ENCODE measurements at places on chromosomes 4 and X.
A peak's percentile ranks its signal among the peaks of the same experiment; 100 is the strongest.

DNA sequence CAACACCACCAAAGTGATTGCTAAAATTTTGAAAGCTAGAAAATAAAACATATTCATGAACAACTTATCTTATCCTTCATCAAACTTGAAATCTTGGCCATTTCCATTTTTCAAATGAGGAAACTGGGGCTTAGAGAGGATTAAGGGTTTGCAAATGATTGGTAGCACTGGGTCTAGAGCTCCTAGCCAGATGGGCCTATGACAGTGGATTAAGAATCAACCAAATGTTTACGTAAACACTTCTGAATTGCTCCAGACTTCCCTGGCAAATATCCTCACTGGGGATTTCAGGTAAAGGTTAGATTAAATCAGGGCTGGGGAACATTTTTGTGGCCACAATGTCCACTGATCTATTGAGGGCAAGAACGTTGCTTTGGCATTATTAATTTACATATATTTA lies 241.2 kb downstream of the ANK2 start:
- no peak for DNase-seq
- H3K4me1 ChIP-seq, result no peaks in the 10 kb centered on the region
- no peaks in the 10 kb centered on the region for H3K36me3 ChIP-seq
- no peak overlapping the region for H3K27ac ChIP-seq
- no peak overlapping the region for H3K4me3 ChIP-seq
- H3K27me3 ChIP-seq, result no peaks in the 10 kb centered on the region

- no peaks in the 10 kb centered on the region for H3K4me1 ChIP-seq
- no peak overlapping the region for H3K4me3 ChIP-seq
- H3K27me3 ChIP-seq, result no peaks in the 10 kb centered on the region
- no peak overlapping the region for H3K27ac ChIP-seq
Observed at GRCh38 chr4:81595287-81595686, 123.6 kb upstream of the RASGEF1B start.

GRCh38 chr4:137998666-137999429 lies 243.3 kb downstream of the SLC7A11 start:
- H3K27ac ChIP-seq, result no peak overlapping the region
- H3K4me3 ChIP-seq, result no peak overlapping the region
- no peaks in the 10 kb centered on the region for H3K4me1 ChIP-seq
- H3K27me3 ChIP-seq, result no peaks in the 10 kb centered on the region
- no peak for DNase-seq

GRCh38 chrX:23953908-23954269 lies 46.1 kb downstream of the CXorf58 start:
- H3K27me3 ChIP-seq, result no peaks in the 10 kb centered on the region
- H3K36me3 ChIP-seq, result no peaks in the 10 kb centered on the region

GRCh38 chrX:155056877-155057792 lies 13.8 kb downstream of the CMC4 start:
- no peaks in the 10 kb centered on the region for H3K36me3 ChIP-seq
- no peak overlapping the region for H3K27ac ChIP-seq
- H3K27me3 ChIP-seq, result no peaks in the 10 kb centered on the region
- peak overlapping the region; percentile 8 for H3K4me3 ChIP-seq
- DNase-seq, result peak; percentile 82

DNA sequence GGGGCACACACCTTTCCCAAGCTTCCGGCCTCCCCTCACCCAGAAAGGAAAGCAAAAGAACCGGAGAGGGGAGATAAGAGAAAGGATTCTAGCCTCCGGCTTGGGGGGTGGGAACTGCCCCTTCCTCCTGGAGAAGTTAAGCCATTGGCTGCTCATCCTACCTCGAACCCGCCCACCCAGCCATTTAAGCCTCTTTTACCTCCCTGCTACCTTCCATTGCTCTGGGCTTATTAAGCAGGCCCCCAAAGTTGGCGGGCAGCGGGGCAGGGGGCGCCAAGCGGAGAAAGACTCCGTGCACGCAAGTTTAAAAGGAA lies 2.3 kb downstream of the MAML3 start:
- H3K27me3 ChIP-seq, result no peaks in the 10 kb centered on the region
- peak overlapping the region; percentile 91 for H3K4me3 ChIP-seq
- H3K36me3 ChIP-seq, result no peaks in the 10 kb centered on the region
- no peaks in the 10 kb centered on the region for H3K4me1 ChIP-seq
- peak; percentile 43 for DNase-seq

- H3K36me3 ChIP-seq, result no peaks in the 10 kb centered on the region
- H3K4me1 ChIP-seq, result no peaks in the 10 kb centered on the region
- DNase-seq, result no peak
Observed at GRCh38 chrX:9227276-9227675, 193.3 kb upstream of the FAM9B start.

- no peaks in the 10 kb centered on the region for H3K4me1 ChIP-seq
- no peak for DNase-seq
- H3K4me3 ChIP-seq, result no peak overlapping the region
- H3K27ac ChIP-seq, result no peak overlapping the region
Observed at GRCh38 chrX:45191383-45191782, 9.3 kb downstream of the DIPK2B start.

GRCh38 chrX:23482561-23482960 lies 147.9 kb downstream of the PTCHD1 start:
- DNase-seq, result no peak
- H3K27ac ChIP-seq, result no peak overlapping the region
- H3K27me3 ChIP-seq, result no peaks in the 10 kb centered on the region
- no peaks in the 10 kb centered on the region for H3K4me1 ChIP-seq
- H3K36me3 ChIP-seq, result no peaks in the 10 kb centered on the region

GRCh38 chrX:42237956-42238355 lies 314.6 kb upstream of the CASK start:
- no peak overlapping the region for H3K27ac ChIP-seq
- H3K36me3 ChIP-seq, result no peaks in the 10 kb centered on the region
- no peaks in the 10 kb centered on the region for H3K4me1 ChIP-seq
- no peaks in the 10 kb centered on the region for H3K27me3 ChIP-seq
- no peak for DNase-seq

DNA sequence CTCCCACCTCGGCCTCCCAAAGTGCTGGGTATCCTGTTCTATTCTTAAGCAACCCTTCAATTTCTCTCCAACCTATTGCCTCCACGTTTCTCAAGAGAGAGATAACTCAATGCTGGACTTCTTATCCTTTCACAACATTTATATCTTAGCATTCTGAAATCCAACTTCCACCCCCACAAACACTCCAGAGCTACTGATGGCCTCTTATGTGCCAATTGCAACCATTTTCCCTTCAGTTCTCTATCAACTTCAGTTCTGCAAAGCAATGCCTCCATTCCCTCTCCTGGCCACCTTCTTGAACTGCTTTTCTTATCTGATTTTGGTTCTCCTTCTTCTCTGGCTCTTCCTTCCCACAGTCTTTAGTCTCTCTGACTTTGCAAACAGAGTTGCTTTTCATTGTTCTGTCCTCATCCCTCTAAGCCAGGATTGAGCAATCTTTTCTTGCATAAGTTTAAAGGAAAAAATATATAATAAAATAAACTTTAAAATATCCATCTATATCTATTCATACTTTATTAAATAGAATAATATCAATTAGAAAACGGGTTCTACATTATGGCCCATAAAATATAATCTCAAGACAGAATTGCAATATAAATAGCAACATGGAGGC lies 3.6 kb upstream of the STBD1 start:
- H3K27me3 ChIP-seq, result no peaks in the 10 kb centered on the region
- H3K4me3 ChIP-seq, result no peak overlapping the region
- DNase-seq, result no peak

DNA sequence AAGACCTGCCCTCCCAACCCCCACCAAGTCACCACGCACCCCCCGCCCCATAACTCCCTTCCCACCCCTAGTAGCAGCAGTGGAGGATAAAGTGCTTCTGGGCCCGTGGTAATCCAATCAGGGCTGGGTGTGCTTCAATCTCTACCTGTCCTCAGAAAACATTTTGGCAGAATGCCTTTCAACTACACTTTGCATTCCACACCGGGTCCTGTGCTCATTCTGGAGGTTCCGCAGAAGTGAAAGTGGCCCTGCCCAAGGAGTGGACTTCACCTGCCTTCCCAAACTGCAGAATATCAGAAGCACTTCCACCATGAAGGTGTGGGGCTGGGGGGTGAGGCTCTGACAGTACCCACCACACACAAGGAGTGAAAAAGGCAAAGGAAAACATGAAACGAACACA lies 322.3 kb downstream of the DHX15 start:
- no peaks in the 10 kb centered on the region for H3K36me3 ChIP-seq
- no peaks in the 10 kb centered on the region for H3K27me3 ChIP-seq
- no peak for DNase-seq
- H3K4me1 ChIP-seq, result no peaks in the 10 kb centered on the region

DNA sequence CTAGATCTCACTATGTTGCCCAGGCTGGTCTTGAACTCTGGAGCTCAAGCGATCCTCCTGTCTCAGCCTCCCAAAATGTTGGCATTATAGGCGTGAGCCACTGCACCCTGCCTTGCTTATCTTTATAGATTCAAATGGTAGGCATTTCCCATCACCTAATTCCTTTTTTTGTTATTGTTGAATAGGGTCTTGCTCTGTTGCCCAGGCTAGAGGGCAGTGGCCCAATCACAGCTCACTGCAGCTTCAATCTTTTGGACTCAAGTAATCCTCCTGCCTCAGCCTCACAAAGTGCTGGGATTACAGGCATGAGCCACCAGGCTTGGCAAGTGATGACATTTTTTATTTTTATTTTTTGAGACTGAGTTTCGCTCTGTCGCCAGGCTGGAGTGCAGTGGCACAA lies 16.7 kb upstream of the WDR45 start:
- DNase-seq, result no peak
- no peak overlapping the region for H3K27ac ChIP-seq
- H3K4me1 ChIP-seq, result no peaks in the 10 kb centered on the region

GRCh38 chrX:37746218-37746941 lies 33.5 kb upstream of the CYBB start:
- H3K4me1 ChIP-seq, result no peaks in the 10 kb centered on the region
- H3K36me3 ChIP-seq, result no peaks in the 10 kb centered on the region
- no peak overlapping the region for H3K27ac ChIP-seq
- DNase-seq, result no peak
- no peaks in the 10 kb centered on the region for H3K27me3 ChIP-seq

GRCh38 chr4:176207839-176208238 lies 12.5 kb upstream of the SPATA4 start:
- DNase-seq, result no peak
- no peaks in the 10 kb centered on the region for H3K36me3 ChIP-seq
- H3K4me1 ChIP-seq, result no peaks in the 10 kb centered on the region
- no peak overlapping the region for H3K4me3 ChIP-seq
- H3K27ac ChIP-seq, result no peak overlapping the region

- H3K4me3 ChIP-seq, result no peak overlapping the region
- no peaks in the 10 kb centered on the region for H3K27me3 ChIP-seq
- no peak for DNase-seq
- H3K27ac ChIP-seq, result peak overlapping the region; percentile 51
- no peaks in the 10 kb centered on the region for H3K36me3 ChIP-seq
Observed at GRCh38 chrX:154748712-154749339, 2.1 kb downstream of the GAB3 start.

GRCh38 chrX:41630091-41630490 lies 58.7 kb upstream of the GPR34 start:
- H3K27ac ChIP-seq, result no peak overlapping the region
- no peaks in the 10 kb centered on the region for H3K27me3 ChIP-seq
- no peak for DNase-seq
- H3K4me3 ChIP-seq, result no peak overlapping the region

GRCh38 chr4:129498626-129499025 lies 402.7 kb downstream of the C4orf33 start:
- no peak for DNase-seq
- no peak overlapping the region for H3K4me3 ChIP-seq
- H3K36me3 ChIP-seq, result no peaks in the 10 kb centered on the region
- H3K27ac ChIP-seq, result no peak overlapping the region

- H3K27me3 ChIP-seq, result no peaks in the 10 kb centered on the region
- no peaks in the 10 kb centered on the region for H3K4me1 ChIP-seq
- H3K36me3 ChIP-seq, result no peaks in the 10 kb centered on the region
- H3K27ac ChIP-seq, result no peak overlapping the region
- DNase-seq, result no peak
Observed at GRCh38 chrX:152936306-152936705, 38.4 kb downstream of the ZNF185 start.

GRCh38 chr4:29453303-29453820 lies 1266.8 kb upstream of the PCDH7 start:
- H3K4me1 ChIP-seq, result no peaks in the 10 kb centered on the region
- DNase-seq, result no peak
- H3K4me3 ChIP-seq, result no peak overlapping the region
- H3K36me3 ChIP-seq, result no peaks in the 10 kb centered on the region
- no peaks in the 10 kb centered on the region for H3K27me3 ChIP-seq

- DNase-seq, result no peak
- H3K4me3 ChIP-seq, result no peak overlapping the region
- peaks cover 6% of the 10 kb centered on the region for H3K36me3 ChIP-seq
- H3K27ac ChIP-seq, result no peak overlapping the region
- H3K4me1 ChIP-seq, result peaks cover 1% of the 10 kb centered on the region
Observed at GRCh38 chrX:44961817-44962607, 89.0 kb downstream of the KDM6A start.

GRCh38 chr4:138864961-138865720 lies 150.4 kb upstream of the NOCT start:
- no peak for DNase-seq
- H3K36me3 ChIP-seq, result no peaks in the 10 kb centered on the region
- no peak overlapping the region for H3K27ac ChIP-seq
- no peaks in the 10 kb centered on the region for H3K27me3 ChIP-seq

DNA sequence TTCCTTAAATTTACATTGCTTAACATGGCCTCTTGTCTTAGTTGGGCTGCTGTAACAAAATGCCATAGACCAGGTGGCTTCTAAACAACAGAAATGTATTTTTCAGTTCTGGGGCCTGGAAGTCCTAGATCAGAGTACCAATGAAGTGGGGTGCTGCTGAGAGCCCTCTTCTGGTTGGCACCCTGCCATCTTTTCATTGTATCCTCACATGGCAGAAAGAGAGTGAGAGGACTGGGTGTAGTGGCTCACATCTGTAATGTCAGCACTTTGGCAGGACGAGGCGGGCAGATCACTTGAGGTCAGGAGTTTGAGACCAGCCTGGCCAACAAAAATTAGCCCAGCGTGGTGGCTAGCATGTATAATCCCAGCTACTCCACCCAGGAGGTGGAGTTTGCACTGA lies 12.0 kb upstream of the KLB start:
- H3K27ac ChIP-seq, result no peak overlapping the region
- H3K4me3 ChIP-seq, result no peak overlapping the region
- no peaks in the 10 kb centered on the region for H3K4me1 ChIP-seq
- DNase-seq, result no peak

GRCh38 chr4:29717287-29718057 lies 1002.7 kb upstream of the PCDH7 start:
- no peak overlapping the region for H3K27ac ChIP-seq
- H3K4me1 ChIP-seq, result no peaks in the 10 kb centered on the region
- H3K27me3 ChIP-seq, result no peaks in the 10 kb centered on the region
- H3K4me3 ChIP-seq, result no peak overlapping the region

Data from ascending aorta (tissue), 2 donors.